C1 segment of cervical spinal cord (tissue), 14 donors: ENCODE measurements at places on chromosomes 1 and 21.

DNA sequence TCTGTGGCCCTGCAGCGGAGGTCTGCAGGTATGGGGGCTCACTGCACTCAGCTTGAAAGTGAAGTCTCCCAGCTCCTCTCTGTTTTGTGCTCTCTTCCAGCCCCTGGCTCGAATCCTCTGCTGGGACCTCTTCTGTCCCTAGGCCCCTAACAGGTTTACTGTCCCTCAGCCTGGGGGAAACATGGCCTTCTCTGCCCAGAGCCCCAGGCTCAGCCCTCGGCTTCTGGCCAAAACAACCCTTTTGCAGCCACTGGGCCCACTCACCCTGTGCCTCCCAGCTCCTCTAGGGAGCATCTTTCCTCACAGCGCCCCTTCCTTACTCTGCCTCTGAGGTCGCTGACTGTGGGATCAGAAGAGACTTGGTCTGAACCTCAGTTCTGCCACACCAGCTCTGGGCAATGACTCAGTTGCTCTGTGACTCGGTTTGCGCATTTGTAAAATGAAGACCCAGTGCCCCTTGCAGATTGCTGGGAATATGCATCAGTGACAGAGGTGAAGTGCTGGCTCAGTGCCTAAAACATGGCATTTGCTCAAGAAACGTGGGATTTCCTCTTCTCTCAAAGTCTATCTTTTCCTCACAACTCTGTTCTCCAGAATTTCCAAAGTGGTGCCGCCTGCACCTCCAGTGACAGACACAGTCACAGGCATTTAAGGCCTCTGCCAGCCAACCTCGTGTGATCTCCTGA is 26.5 kb upstream of the TENT5C start:
- no peak for DNase-seq

DNA sequence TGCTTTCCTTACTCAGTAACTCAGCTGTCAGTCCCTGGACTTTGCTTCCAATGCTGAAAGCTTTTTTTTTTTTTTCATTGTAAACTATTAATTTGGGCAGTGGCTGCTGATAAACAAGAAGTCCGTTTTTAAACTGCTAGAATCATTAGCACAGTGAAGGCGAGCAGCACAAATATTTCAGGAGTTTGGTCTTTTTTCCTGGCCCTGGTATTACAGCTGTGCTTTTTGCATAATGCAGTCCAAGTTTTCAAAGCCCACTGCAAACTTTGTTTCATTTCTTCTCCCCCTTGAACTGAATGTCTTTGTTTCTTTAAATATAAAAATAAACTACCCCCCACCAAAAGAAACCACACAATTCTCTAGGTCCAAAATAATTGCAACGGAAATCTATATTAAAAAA is 6.6 kb downstream of the GLIS1 start:
- no peak for DNase-seq

GRCh38 chr1:156143765-156144489 is 9.5 kb upstream of the SEMA4A start:
- DNase-seq = no peak

GRCh38 chr1:9731051-9731537 is 79.6 kb downstream of the PIK3CD start:
- no peak for DNase-seq

- DNase-seq = no peak
Measured at GRCh38 chr21:38968887-38969543, 163.3 kb downstream of the ETS2 start.

- DNase-seq = no peak
Measured at GRCh38 chr1:56031001-56031400, 548.4 kb downstream of the PLPP3 start.

- DNase-seq = no peak
Measured at GRCh38 chr1:223486366-223486765, 93.2 kb downstream of the CCDC185 start.

DNA sequence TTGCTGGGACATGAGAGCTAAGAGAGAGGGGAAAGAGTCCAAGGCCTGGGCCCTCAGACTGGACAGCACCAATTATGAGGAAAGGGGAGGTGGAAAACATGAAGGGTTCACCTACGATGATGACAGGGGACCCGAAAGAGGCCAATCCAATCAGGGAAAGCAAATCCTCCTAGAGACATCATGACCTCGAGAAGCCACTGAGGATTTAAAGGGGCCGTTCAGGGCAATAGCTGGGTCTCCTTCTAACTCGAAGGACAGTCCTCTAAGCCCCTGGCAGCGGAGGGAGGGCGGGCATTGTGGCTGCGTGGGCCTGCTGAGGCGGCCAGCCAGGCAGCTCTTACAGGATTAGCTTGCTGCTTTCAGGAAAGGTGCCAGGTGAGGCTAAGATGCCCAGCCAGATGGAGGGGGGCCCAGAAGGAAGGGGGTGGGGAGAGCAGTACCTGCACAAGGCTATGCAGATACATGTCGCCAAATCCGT is 7.4 kb downstream of the MEF2D start:
- DNase-seq = no peak

DNA sequence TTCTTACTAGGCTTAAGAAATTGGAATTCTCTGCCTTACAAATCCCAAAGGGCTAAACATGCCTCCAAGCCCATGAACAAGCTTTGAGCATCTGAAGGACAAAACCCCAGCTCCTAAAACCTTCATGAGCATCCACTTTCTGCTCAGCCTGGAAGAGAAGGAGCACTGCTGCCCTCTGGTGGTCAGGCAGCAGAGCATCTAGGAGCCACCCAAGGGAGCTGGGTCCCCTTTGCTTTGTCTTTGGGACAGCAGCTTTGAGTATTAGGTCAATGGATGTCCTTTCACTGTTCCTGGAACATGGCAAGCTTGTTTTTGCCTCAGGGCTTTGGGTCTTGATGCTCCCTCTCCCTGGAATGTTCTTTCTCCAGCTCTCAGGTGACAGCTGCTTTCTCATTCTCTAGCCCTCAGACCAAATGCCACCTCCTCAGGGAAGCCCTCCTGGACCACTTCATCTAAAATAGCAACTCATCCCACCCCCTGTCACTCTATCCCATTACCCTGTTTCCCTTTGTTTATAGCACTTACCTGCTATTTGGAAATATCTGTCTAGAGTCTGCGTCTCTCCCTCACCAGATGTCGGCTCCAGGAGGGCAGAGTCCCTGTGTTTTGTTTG is 25.7 kb downstream of the RAB7B start:
- DNase-seq = no peak

GRCh38 chr1:27099587-27100334 is 55.2 kb downstream of the SLC9A1 start:
- no peak for DNase-seq

- DNase-seq = no peak
Measured at GRCh38 chr1:217897100-217897499, 266.0 kb downstream of the SPATA17 start.

- no peak for DNase-seq
Measured at GRCh38 chr1:39752703-39753102, 14.0 kb downstream of the PPIE start.

GRCh38 chr1:36829066-36829465 is 205.2 kb downstream of the GRIK3 start:
- no peak for DNase-seq

- DNase-seq = no peak
Measured at GRCh38 chr1:186059311-186059710, 315.7 kb downstream of the TPR start.

- no peak for DNase-seq
Measured at GRCh38 chr1:16162163-16162822, 6.4 kb upstream of the EPHA2 start.

GRCh38 chr1:941588-942383 is 17.3 kb downstream of the NOC2L start:
- peak; percentile 11 for DNase-seq

GRCh38 chr1:163022129-163022528 is 47.0 kb upstream of the RGS4 start:
- no peak for DNase-seq

GRCh38 chr1:190323530-190323929 is 154.1 kb downstream of the BRINP3 start:
- no peak for DNase-seq

DNA sequence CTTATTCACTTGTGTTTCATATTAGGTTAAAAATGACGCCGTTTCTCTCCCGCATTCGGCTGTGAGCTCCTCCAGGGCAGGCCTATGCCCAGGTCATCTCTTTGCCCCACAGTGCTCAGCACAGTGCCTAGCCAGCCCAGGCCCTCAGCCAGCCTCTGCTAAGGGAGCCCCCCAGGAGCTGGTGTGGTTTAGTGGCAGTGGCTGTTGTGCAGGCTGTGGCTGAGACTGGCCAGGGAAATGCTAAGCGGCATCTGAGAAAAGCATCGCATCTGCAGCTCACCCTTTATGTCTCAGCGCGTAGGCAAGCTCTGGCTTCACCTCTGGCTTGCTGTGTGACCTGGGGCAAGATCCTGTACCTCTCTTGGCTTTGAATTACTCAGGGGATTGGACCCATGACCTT is 275.1 kb downstream of the TRABD2B start:
- DNase-seq = no peak

DNA sequence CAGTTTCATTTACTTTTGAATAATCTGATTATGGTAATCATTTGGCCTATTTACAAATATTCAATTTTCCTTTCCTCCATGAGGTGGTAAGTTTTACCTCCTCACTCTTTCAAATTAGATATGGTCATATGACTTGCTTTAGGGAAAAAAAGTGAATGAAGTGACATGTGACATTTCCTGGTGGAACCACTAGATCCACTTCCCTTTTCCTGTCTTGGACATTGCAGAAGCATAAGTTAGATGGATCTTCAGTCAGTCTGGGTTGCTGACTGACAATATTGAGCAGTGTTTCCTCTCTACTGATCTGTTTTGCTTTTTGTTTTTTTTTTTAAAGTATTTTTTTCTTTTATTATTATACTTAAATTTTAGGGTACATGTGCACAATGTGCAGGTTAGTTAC is 481.1 kb upstream of the PTBP2 start:
- DNase-seq = no peak
